ENCODE measurements at places on chromosomes 16 and 17.

GRCh38 chr17:18190628-18191235 lies 7.1 kb downstream of the ALKBH5 start:
- DNase-seq = no peak

- no peak for DNase-seq
These were observed 669.4 kb downstream of the CDH11 start for GRCh38 chr16:64452446-64452845.

GRCh38 chr17:65121916-65122806 lies 15.0 kb upstream of the RGS9 start:
- DNase-seq = no peak

DNA sequence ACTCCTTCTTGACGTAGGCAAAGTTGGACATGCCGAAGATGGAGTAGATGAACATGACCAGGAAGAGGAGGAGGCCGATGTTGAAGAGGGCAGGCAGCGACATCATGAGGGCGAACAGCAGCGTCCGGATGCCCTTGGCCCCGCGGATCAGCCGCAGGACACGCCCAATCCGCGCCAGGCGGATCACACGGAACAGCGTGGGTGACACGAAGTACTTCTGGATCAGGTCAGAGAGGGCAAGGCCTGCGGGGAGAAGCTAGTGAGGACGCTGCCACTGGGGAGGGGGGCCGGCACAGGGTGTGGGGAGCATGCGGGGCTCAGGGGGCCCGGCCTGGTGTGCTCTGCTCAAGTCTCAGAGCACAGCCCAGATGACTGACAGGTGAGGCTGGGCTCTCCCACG lies 9.6 kb upstream of the CD79B start:
- DNase-seq = no peak

DNA sequence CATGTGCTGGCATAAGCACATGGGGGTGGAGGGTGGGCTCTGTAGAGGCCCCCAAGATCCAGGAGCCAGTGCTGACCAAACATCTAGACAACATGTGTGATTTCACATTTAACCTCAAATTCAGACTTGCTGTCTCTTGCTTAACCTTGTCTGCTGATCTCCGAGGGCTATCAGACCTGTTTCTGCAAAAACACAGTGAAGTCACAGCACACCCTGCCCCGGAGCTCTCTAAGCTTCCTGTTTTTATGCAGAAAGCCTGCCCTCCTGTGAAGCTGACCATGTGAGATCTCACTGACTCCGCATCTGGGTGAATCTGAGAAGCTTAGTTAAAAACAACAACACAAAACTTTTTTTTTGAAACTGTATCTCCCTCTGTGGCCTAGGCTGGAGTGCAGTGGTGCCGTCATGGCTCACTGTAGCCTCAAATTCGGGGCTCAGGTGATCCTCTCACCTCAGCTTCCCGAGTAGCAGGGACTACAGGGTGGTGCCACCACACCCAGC lies 6.6 kb upstream of the DPEP2 start:
- DNase-seq = peak; percentile 61

DNA sequence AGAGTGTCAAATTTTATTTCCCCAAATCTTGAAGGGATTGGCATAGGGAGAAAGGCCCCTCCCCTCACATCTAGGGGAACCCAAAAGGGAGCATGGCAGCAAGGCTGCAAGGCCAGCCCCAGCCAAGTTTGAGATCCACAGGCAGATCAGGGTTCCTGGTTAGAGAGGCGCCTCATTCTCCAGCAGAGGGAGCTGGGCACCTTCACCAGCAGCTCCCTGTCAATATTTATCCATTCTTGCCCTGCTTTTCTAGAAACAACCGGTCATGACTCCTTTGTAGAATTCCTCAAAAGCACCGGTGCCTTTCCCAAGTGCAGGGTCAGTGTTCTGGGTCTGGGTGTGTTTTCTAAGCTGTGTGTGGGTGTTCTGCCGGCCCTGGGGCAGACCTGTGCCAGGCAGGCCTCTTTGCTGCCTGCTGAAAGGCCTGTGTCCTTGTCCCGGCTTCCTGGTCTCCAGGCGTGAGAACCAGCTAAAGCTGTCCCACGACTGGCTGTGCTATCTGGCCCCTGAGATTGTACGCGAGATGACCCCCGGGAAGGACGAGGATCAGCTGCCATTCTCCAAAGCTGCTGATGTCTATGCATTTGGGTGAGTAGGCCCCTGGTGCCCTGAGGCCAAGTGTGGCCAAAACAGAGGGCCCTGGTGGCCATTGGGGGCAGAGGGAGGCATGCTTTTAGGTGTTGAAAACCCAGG lies 21.2 kb upstream of the LGALS9 start:
- no peak for DNase-seq

DNA sequence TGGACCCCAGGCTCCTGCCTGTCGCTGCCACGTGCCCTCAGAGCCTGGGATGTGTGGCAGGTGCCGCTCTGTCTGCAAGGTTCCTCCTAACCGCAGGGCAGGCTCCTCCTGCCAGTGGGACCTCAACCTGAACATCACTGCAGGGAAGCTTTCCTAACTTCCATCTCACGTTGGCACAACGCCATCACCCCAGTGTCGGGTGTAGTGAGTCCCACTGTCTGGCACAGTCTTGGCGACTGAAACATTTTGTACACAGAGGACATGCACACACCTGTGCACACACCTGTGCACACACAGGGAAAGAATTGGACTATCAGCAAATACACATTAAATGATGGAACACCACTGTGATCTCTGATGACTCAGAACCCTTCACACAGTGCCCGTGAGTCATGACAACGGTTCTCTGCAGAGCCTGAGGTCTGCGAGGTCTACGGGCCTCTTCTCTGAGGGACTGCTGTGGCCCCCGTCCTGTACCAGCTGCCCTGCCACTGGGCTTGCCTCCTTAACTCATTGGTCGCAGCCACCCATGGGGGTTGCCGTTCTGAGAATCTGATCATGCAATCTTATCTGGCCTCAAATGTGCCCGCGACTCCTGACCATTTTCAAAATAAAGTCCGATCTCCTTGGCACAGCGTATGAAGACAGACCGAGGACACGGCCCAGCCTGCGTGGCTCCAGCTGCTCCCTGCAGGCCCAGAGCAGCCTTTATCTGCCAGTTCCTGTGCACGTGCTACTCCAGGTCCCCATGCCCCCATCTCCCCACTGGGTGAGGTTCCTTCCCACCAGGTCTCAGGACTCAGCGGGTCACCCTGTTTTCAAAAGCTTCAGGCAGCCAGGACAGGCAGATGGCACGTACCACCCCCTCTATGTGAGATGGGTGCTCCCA lies 7.6 kb downstream of the CCDC57 start:
- no peak for DNase-seq

DNA sequence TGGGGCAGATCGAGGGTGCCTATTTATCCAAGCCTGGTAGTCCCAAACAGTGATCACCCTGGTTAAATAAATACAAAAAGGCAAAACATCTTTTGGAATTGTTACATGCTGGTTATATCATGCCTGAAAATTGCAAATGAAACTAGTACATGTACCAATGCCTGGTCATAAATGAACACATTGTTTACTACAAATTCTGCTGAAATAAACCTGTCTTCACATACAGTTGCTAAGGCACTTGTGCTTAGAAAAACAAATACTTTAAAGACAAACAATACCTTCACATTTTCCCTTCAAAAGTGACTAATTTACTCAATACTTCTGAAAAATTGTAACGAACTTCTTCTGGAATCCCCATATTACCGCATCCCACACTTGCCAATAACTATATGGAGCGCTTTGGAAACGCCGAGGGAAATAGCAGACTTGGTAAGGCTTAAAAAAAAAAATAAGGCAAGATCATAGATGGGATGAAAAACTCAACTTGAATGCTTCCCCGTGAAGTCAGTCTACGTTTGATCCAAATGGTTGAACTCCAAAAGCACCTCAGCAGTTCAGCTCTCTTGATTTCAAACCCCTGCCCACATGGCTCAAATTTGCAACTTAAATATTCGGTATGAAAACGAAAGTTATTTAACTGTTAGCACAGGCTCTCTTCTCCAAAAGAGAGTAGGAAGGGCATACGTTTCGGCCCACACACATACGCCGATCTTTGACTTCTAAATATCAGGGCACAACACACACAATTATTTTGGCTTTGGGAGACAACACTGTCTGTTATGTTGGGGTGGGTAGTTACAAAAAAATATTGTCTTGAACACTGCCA lies 264.5 kb downstream of the NTN1 start:
- no peak for DNase-seq

GRCh38 chr17:78359321-78359996 lies 418 bp downstream of the SOCS3 start:
- no peak for DNase-seq

DNA sequence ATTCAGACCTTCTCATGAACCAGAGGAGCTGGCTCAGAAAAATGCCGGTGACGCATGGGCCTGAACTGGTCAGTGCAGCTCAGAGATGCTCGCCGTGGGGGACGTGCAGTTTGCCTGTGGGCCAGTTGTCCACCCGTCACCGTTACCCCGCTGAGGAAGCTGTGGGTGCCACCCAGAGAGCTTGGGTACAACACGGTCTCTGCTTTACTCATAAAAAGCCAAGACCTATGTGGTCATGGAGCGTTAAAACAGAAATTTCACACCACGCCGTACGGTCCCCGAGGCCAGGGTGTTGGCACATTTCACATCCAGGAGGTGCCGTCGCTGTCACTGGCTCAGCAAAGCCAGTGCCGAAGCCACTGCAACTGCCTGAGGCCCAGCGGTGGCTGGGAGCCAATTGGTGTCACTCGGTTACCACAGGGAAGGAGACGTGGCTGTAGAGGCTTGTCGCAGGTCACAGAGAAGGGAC lies 120.9 kb downstream of the METRNL start:
- DNase-seq = peak; percentile 17

DNA sequence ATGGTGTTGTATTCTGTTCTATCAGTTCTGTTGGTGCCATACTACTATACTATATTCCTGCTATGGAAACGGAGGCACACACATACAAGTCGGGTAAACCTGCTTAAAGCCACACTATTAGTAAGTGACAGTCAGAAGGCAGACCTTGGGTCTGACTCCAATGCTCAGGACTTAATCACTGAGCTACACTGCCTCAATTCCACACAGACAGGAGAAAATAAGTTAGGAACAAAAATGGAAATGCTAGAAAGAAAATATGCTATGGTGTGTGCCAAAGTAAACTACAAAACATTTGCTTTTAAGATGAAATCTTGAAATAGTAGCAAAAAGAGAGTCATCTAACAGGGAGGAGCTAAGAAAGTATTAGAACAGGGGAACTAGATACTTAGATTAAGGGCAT lies 48.1 kb downstream of the MYO1D start:
- DNase-seq = no peak

- no peak for DNase-seq
These were observed 139.0 kb downstream of the SNX11 start for GRCh38 chr17:48246612-48247011.

GRCh38 chr17:76193591-76193990 lies 46.7 kb downstream of the RNF157 start:
- peak; percentile 36 for DNase-seq

- DNase-seq = peak; percentile 23
These were observed 44.4 kb downstream of the LYRM1 start for GRCh38 chr16:20944861-20945574.

GRCh38 chr16:56637814-56638750 lies at the start of gene MT1A:
TSS of gene MT1A (plus strand) at chr16:56638666. CDS start at chr16:56638739, 73 bp downstream.
- DNase-seq = no peak

DNA sequence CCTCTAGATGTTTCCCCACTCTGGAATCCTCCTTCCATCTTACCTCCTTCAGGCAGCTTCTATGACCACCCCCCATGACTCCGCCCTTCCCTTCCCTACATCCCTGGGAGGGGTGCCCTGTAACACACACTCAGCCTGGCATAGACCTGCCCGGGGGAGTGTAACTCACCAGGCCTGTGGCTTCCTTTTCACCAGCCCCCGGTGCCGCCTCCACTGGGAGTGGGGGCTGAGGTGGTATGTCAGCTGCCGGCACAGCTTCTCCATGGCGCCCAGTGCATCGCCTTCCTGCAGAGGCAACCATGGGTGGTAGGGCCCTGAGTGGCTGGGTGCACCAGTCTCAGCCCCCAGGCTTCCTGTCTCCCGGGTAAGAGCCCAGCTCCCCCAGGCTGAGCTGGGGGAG lies 32.3 kb downstream of the TRPV2 start:
- DNase-seq = no peak

- no peak for DNase-seq
These were observed 393 bp downstream of the RNF166 start for GRCh38 chr16:88705801-88706228.

DNA sequence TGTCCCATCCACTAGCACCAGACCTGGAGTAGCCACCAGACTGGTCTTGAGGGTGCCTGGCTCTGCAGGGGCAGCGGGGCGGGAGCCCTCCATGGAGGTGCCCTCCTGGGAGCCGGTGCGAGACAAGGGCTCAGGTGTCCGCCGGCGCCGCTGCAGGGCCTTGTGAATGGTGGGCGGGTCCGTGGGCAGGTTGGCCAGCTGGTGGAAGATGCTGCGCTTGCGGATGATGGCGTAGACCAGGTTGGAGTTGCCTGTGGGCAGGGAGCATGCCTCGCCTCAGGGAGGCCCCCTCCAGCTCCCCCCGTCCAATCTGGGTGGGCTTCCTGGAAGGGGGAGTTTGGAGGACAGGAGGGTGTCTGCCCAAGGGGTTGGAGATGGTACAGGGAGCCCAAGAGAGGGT lies 18.4 kb downstream of the OTOP3 start:
- DNase-seq = no peak

- DNase-seq = no peak
These were observed 108.4 kb downstream of the CDH13 start for GRCh38 chr16:82735186-82735585.
